ENCODE measurements at places on chromosomes 7 and 10.

DNA sequence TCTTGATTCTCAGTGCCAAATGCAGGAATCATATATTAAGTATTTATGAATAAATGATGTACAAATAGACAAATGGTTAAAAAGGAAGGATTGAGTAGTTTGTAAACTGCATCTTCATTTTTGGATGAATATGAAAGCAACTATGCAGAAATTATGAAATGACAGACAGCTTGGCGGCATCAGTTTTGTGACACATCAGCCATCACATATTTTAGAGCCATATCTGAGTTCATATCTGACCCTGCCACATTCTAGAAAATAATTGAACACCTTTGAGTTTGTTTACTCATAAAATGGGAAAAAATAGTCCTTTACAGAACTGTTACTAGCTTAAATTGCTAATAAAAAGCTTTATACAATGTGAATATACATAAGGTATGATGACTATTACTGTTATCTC, 448.2 kb downstream of the KIF20B start:
- no peak for DNase-seq

DNA sequence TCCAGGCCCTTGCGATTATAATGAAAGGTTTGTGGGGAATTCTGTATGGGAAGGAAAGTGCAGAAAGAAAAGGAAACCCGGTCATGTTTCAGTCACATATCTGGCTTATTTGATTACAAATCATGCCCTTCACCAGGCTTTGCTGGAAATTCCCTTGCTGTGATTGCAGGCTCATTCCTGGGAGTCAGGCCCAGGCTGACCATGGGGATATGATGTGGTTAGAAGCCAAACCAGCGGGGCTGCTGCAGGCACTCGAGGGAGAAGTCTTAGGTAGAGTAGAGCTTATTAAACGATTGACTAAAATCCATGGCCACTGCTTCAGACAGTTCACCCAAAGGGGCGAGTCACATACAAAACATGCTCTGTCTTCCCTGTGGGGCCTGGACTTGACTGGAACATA, 16.2 kb downstream of the PKD1L1 start:
- DNase-seq = no peak

DNA sequence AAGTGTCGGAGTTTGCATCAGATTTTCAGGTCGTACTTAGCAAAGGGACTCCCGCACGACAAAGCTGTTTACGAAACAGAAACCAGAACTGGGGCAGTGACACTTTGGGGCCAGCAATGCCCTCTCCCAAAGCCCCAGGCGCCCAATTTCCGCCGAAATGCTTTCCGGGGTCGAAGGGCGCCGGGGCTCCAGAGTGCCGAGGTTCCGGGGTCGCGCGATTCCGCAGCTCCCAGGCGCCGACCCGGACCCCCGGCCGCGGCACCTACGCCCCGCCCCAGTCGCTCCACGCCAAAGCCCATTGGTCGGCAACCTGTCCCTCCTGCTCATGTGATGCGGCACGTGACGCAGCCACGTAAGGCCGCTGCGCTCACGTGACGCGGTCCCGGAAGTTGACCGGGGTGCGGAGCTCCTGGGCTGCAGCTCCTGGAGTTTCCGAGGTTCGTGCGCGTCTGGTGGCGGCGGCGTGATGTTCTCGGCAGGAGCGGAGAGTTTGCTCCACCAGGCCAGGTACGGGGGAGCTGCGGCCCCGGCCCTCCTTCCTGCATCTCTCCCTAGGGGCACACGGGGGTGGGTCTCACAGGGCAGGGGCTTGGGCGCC, at the start of gene AP5Z1:
AP5Z1 (plus strand) TSS at position 374 of the 598 bp plus-strand sequence; CDS start at position 467, 93 bp downstream.
- DNase-seq = peak; percentile 95

- no peak for DNase-seq
Measured at GRCh38 chr7:136976504-136977251, 108.2 kb downstream of the CHRM2 start.

GRCh38 chr10:32360884-32361283, 13.9 kb upstream of the EPC1 start:
- DNase-seq = no peak
